ENCODE measurements at places on chromosomes 6 and 20.

DNA sequence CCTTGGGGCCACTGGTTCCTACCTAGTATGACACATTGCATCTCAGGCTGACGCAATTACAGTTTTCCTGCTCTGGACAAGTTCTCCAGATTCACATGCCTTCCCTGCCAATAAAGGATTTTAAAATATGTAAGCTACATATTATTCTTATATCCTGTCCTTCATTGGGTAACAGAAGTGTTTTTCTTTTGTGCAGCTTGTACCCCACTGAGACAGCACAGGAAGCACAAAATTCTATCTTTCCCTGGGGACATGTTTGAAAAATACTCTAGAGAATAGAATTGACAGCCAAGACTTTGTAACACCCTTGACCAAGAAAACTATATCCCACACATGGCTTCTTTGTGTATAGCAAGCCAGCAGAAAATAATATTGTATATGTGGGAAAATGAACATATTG, 456.8 kb downstream of the MAFB start:
- no peak overlapping the region for H3K4me3 ChIP-seq
- H3K4me1 ChIP-seq: no peaks in the 10 kb centered on the region
- H3K27me3 ChIP-seq: no peaks in the 10 kb centered on the region
- no peak overlapping the region for H3K27ac ChIP-seq
- no peaks in the 10 kb centered on the region for H3K36me3 ChIP-seq

DNA sequence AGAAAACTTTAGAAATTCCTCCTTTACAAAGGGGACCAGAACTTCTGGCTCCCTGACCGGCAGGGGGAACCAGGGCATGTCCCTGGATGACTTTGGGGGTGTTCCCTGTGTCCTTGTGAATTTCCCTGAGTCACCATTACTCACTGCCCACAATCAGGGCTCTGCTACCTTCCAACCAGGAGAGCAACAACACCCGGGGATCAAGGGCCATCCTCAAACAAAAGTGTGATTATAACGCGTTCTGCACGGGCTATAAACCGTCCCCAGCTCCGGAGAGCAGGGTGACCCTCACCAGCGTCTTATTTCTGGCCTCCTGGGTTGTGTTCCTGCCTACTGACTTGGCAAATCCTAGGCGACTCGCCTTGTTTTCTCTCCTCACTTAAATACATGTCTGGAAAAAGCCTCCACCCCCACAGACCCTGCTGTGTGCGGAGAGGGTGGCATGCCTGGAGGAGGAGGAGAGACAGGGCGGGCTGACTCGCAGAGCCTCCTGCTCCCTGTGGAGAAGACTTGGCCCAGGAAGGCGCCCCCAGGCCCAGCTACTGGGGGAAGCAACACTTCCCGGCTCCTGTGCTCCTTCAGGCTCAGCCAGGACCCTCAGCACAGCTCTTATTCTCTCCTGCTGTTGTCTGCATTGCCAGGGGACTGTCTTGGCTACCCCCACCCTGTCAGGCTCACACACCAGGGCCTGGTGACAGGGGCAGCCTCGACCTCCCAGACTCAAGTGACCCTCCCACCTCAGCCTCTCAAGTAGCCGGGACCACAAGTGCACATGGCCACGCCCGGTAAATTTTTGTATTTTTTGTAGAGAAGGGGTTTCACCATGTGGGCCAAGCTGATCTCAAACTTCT, 54.1 kb downstream of the FGD2 start:
- H3K4me3 ChIP-seq: no peak overlapping the region
- H3K4me1 ChIP-seq: peaks cover 6% of the 10 kb centered on the region
- peak overlapping the region; percentile 76 for H3K27ac ChIP-seq
- no peaks in the 10 kb centered on the region for H3K36me3 ChIP-seq
- H3K27me3 ChIP-seq: no peaks in the 10 kb centered on the region

DNA sequence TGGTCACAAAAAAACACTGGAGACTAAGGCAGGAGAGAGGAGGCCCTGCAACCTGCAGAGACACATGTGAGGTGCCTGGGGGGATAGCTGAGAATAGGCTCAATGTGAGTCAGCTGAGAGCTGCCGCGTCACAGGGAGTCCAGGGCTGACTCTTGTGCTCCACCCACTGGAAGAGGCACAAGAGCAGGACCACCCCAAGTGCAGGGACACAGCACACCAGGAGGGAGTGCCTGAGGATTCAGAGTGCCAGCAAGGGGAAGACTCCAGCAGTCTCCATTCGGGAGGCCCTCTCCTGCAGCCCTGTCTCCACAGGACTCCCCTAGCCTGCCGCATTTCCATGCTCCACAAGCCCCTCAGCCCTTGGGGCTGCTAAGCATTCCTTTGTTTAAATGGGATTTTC, 105.5 kb downstream of the HUS1B start:
- H3K4me1 ChIP-seq: no peaks in the 10 kb centered on the region
- no peak overlapping the region for H3K27ac ChIP-seq
- no peak overlapping the region for H3K4me3 ChIP-seq
- H3K36me3 ChIP-seq: no peaks in the 10 kb centered on the region

DNA sequence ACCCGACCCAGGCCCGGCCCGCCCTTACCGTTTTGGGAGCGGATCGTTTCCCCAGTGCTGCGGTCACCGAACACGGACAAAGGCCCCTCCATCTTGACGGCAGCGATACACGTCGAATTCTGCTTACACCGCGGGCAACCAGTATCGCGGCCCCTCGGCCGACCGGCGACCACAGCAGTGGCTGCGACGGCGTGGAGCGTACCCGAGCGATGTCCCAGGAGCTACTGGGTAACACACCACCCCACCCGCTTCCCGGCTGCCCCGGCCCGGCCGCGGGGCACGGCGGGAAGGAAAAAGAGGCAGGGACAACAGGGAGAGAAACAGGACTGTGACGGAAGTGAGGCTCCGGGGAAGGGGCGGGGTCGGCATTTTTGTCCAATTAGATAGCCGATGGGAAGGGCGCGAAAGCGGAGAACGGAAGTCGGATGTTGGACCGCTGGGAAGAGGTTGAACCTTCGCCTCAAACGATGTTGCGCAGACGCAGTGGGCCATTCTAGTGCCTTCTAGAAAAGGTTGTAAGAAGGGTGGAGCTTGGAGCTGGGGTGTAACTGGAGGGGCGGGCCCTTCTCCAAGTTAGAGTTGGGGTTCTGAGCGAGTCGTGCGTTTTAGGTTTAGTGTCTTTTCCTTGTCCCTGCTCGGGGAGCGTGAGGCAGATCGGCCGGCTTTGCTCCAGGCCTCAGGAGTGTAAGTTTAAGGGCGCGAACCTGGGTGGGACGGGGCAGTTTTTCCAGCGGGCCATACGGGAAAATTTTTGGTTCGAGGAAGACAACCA, at the start of gene TCP1:
Gene TCP1 (minus strand): TSS at position 226 of the 772 bp plus-strand sequence. CDS start 134 bp downstream, at position 92.
- H3K36me3 ChIP-seq: peaks cover 34% of the 10 kb centered on the region
- peak within 1 kb of the TSS; percentile 99 for H3K27ac ChIP-seq
- H3K4me3 ChIP-seq: peak within 1 kb of the TSS; percentile 98
- no peaks in the 10 kb centered on the region for H3K27me3 ChIP-seq

GRCh38 chr20:53698371-53698978, 104.8 kb upstream of the ZNF217 start:
- no peaks in the 10 kb centered on the region for H3K36me3 ChIP-seq
- DNase-seq: no peak
- H3K27me3 ChIP-seq: no peaks in the 10 kb centered on the region
- H3K4me1 ChIP-seq: no peaks in the 10 kb centered on the region

DNA sequence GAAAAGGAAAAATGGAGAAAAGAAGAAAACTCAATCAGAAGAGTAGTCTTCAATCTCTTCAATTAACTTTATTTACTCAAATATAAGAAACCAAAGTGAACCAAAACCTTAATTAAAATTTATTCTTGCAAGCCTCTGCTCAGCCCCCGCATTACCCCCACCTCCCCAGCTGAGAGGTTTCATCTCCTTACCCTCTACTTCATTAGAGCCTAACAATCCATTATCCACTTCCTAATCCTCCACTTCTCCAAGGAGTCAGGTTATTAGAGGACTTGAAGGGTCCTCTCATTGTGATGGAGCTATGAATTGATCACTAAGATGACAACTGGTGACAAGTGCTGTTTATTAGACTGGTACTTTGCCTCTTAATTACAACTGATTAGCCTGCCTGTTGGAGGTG, 956.5 kb downstream of the TFAP2A start:
- H3K4me3 ChIP-seq: no peak overlapping the region
- no peak overlapping the region for H3K27ac ChIP-seq
- H3K36me3 ChIP-seq: no peaks in the 10 kb centered on the region
- DNase-seq: no peak
- H3K27me3 ChIP-seq: no peaks in the 10 kb centered on the region
- H3K4me1 ChIP-seq: no peaks in the 10 kb centered on the region

DNA sequence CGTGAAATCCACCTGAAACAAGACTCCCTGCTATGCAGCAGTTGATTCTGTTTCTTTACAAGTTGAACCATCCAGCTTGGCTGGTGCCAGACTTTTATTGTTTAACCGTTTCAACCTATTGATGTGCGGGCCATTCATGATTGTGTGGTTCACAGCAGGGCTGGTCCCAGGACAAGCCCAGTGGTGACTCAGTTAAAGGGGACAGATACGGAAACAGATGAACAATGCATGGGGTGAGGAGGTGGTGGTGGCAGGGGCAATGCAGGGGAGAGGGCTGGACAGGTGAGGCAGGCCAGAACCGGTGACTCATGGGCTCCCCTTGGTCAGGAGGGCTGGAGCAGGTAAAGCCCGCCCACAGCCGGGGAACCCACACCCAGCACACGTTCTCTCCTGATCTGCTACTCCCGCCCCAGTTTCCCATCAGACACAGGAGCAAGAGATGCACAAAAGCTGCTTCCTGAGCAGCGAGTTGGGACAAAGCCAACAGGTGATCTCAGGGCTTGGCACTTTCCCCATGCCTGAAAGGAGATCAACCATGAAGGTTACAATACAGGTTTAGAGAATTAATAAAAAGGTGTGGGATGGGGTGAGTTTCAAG, 232.2 kb downstream of the LY86 start:
- no peak overlapping the region for H3K27ac ChIP-seq
- no peaks in the 10 kb centered on the region for H3K27me3 ChIP-seq
- no peaks in the 10 kb centered on the region for H3K36me3 ChIP-seq
- DNase-seq: peak; percentile 95
- H3K4me3 ChIP-seq: no peak overlapping the region

- H3K36me3 ChIP-seq: no peaks in the 10 kb centered on the region
- H3K27me3 ChIP-seq: no peaks in the 10 kb centered on the region
- no peaks in the 10 kb centered on the region for H3K4me1 ChIP-seq
- DNase-seq: peak; percentile 35
These were observed 27.7 kb downstream of the PTPRA start for GRCh38 chr20:2900845-2901592.

GRCh38 chr6:158011478-158011920, 29.8 kb downstream of the SYNJ2 start:
- no peaks in the 10 kb centered on the region for H3K36me3 ChIP-seq
- peaks cover 15% of the 10 kb centered on the region for H3K4me1 ChIP-seq
- H3K4me3 ChIP-seq: no peak overlapping the region

DNA sequence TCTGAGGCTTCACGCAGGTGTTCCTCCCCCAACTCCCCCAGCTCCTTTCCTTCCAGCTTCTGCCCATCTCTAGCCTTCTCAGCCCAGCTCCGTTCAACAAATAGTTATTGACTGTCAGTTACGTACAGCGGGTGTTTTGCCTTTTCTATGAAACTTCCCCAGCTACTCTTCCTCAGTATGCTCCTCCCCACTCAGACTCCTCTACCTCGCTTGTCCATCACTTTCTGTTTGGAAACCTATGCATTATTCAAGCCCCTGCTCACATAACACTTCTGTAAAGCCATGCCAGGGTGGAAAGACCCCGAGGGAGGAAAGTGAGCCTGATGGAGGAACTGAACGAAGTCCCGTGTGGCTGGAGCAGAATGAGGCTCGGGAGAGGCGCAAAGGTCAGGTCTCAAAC, 44.2 kb upstream of the NR2E1 start:
- peaks cover 78% of the 10 kb centered on the region for H3K27me3 ChIP-seq
- H3K4me3 ChIP-seq: no peak overlapping the region
- no peak for DNase-seq
- H3K4me1 ChIP-seq: no peaks in the 10 kb centered on the region
- no peak overlapping the region for H3K27ac ChIP-seq

GRCh38 chr6:151325075-151326050, 66.0 kb downstream of the ZBTB2 start:
- DNase-seq: peak; percentile 76
- H3K4me3 ChIP-seq: peak overlapping the region; percentile 58
- peak overlapping the region; percentile 44 for H3K27ac ChIP-seq
- H3K36me3 ChIP-seq: no peaks in the 10 kb centered on the region

DNA sequence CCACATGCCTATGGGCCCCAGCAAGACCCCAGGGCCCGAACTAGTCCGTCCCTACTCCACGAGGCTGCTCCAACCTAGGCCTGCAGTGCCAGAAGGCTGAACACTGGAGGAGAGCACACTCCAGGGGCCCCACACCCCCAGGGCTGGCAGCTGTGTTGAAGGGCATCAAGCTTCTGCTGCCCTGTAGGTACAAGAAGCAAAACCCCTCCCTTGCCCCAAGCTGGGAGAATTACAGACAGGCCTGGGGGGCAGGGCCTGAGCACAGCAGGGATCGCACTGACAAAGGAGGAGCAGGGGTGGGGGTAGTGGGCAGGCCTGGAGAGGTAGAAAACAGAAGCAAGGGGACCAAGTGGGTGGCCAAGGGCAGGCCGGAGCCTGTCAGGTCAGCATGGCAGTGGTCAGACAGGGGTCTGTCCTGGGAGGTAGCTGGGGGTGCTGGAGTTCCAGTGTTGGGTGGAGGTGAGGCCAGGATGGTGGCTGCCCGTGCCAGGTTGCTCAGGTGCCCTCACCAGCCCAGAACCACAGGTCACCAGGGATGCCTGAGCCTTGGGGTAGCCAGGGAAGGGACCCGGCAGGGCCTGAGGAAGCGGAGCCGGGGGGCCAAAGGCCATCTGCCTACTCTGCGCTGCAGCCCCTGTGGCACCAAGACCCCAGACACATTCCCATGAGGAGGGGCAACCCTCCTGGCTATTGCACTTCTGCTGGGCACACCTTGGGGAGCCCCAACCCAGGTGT, 2.9 kb upstream of the UCKL1 start:
- H3K27ac ChIP-seq: no peak overlapping the region
- H3K36me3 ChIP-seq: no peaks in the 10 kb centered on the region

- H3K36me3 ChIP-seq: no peaks in the 10 kb centered on the region
- no peak overlapping the region for H3K4me3 ChIP-seq
- DNase-seq: no peak
- H3K27me3 ChIP-seq: no peaks in the 10 kb centered on the region
- no peaks in the 10 kb centered on the region for H3K4me1 ChIP-seq
These were observed 4.1 kb upstream of the AIF1 start for GRCh38 chr6:31610968-31611367.

GRCh38 chr6:116115781-116116180, 10.2 kb downstream of the COL10A1 start:
- no peaks in the 10 kb centered on the region for H3K27me3 ChIP-seq
- H3K36me3 ChIP-seq: peaks cover 3% of the 10 kb centered on the region
- H3K4me3 ChIP-seq: no peak overlapping the region
- H3K27ac ChIP-seq: no peak overlapping the region
- H3K4me1 ChIP-seq: no peaks in the 10 kb centered on the region

GRCh38 chr6:67679566-67680296, 955.4 kb upstream of the ADGRB3 start:
- H3K27ac ChIP-seq: no peak overlapping the region
- no peaks in the 10 kb centered on the region for H3K36me3 ChIP-seq
- no peaks in the 10 kb centered on the region for H3K27me3 ChIP-seq
- no peak for DNase-seq
- H3K4me3 ChIP-seq: no peak overlapping the region
